Neural crest cell (in vitro differentiated cells): ENCODE measurements at places on chromosomes 16 and 17.

DNA sequence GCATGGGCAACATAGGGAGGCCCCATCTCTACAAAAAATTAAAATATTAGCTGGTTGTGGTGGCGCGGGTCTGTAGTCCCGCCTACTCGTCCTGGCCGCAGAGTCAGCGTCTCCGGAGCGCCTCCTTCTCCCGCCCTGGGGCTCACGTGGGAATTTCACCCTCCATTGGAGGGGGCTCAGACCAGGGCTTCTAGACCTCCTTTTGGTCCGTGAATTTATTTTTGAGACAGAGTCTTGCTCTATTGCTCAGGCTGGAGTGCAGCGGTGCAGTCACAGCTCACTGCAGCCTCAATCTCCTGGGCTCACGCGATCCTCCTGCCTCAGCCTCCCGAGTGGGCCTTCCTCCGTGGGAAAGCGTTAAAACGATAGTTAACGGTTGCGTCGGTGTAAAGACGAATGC lies 394 bp upstream of the NME4 start:
- peak; percentile 44 for DNase-seq

DNA sequence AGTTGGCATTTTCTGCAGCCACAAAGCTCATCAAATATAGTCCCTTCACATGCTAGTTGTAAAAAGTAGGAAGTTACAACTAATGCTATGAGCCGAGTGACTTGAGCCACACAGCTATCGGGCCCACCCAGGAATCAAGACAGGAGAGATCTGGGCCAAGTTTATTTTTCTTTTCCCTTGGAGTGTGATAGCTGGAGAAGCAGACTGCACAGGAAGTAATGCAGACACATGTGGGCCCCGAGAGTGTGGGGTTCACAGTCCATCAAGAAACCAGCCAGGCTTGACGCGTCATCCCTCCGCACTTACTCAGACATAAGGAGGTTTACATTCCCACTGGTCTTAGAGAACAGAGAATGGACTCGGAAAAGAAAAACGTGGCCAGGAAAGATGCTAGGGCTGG lies 403.1 kb upstream of the CDH11 start:
- no peak for DNase-seq

GRCh38 chr17:77366558-77367245 lies 225.9 kb downstream of the SEC14L1 start:
- DNase-seq = no peak

DNA sequence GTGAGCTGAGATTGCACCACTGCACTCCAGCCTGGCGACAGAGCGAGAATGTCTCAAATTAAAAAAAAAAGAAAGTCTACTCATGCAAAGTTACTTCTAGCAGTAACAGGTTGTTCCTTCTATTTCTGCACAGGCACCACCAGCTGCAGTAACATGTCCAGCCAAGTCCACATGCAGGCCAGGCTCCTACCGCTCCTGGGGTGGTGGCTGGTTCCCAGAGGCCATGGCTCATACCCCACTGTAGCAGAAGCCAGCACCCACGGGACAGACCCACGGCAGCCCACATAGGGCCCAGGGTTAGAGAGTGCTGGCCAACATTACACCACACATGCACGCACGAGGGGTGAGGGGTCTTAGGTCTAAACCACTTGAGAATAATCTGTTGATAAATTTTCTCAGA lies 26.7 kb upstream of the TRAP1 start:
- no peak for DNase-seq

- peak; percentile 67 for DNase-seq
These were observed 7.1 kb upstream of the ORAI3 start for GRCh38 chr16:30941600-30942425.
